ENCODE measurements at places on chromosomes 13 and 19.

DNA sequence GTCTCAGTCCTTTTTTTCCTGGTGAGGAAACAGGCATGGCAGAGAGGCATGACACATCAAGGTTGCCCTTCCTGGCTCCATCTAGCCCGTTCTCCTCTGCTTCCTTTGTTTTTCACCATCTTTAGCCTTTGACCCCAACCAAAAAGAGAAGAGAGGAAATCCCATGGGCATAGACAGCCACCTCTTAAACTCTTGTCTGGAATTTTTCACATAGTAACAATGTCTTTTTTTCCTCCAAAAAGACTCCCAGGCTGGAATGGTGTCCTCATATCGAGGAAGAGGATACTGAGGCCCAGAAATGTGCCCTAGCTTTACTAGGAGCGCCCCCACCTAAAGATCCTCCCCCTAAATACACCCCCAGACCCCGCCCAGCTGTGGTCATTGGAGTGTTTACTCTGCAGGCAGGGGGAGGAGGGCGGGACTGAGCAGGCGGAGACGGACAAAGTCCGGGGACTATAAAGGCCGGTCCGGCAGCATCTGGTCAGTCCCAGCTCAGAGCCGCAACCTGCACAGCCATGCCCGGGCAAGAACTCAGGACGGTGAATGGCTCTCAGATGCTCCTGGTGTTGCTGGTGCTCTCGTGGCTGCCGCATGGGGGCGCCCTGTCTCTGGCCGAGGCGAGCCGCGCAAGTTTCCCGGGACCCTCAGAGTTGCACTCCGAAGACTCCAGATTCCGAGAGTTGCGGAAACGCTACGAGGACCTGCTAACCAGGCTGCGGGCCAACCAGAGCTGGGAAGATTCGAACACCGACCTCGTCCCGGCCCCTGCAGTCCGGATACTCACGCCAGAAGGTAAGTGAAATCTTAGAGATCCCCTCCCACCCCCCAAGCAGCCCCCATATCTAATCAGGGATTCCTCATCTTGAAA, at the start of gene GDF15:
Gene GDF15, plus strand, starts transcription at position 484 of the 868 bp plus-strand sequence. Its CDS starts 32 bp downstream, at position 516.
- peak; percentile 40 for DNase-seq

- no peak for DNase-seq
Observed at GRCh38 chr19:54189145-54189734, at the start of gene MBOAT7. TSS of gene MBOAT7 (minus strand) at chr19:54189580. CDS start at chr19:54188508, 1,072 bp downstream.

- DNase-seq = no peak
Observed at GRCh38 chr13:50071379-50071778, 56.1 kb downstream of the KCNRG start.

- no peak for DNase-seq
Observed at GRCh38 chr13:70034286-70034685, 73.3 kb upstream of the ATXN8OS start.

GRCh38 chr19:28633319-28634018, 579.5 kb downstream of the UQCRFS1 start:
- peak; percentile 47 for DNase-seq

- DNase-seq = no peak
Observed at GRCh38 chr19:20318616-20319015, 151.6 kb downstream of the ZNF486 start.

DNA sequence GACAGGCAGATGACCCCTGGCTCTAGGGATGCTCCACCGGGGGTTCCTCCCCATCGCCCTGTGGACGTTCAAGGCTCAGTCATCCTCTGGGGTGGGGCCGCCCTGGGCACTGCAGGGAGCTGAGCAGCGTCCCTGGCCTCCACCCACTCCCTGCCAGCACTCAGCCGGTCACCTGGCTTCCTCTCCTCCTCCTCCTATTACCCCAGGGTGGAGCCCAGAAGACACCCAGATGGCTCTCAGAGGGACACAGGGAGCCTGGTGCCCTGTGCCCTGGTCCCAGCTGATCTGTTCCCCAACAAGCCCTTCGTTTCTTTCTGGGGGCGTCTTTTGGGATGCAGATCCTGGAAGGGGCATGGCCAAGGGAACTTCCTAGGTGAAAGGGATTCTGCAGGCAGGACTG, 3.7 kb upstream of the MKNK2 start:
- no peak for DNase-seq

DNA sequence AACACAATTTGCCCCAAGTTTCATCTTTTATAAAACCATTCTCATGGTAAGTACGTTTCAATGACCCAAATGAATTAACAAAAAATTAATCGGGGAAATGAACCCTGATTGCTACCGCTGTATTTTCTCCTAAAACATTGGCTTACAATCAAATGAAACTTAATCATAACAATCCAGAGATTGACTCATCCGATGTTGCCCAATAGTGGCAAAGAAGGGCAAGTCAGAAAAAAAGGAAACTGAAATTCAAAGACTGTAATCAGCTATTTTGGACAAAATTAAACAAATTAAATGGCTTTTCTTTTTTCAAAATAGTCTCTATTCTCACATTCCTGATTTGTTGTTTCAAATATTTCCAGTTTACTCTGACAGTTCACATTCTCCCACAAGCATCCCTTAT, 3.9 kb upstream of the ACOD1 start:
- DNase-seq = no peak

- DNase-seq = no peak
Observed at GRCh38 chr13:114226088-114226487, 8.6 kb upstream of the CDC16 start.

DNA sequence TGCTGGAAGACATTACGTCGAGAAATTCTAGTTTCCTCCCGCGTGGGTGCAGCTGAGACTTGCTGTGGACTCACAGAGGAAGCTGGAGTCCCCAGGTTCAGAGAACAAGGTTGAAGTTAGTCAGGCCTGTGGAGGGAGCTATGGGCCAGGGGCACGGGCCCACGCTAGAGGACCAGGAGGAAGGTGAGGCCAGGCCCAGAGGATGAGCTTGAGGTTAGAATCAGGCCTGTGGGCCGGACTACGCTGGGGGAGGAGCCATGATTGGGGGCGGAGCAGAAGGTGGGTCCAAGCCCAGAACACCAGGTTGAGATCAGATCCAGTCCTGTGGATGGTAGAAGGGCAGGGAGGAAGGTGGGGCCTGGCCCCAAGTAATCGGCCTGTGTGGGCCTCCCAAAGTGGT, 32.6 kb downstream of the ZNF846 start:
- no peak for DNase-seq

DNA sequence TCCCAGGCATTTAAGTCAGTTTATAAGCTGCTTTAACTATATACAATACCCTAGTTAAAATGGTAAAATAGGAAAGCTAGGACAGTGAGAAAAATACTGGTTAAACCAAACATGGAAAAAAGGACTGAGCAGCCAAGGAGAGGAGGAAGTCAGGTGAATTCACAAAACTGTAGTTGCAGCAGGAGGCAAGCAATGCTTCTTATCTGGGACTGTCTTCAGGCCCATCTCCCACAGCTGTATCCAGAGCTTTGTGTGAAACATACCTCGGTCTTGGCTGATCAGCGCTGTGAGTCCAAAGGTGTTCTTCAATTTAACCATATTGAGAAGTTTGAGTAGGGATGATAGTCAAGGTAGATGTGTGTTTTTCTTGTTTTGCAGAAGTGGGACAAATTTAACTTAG, 15.7 kb upstream of the SUPT20H start:
- DNase-seq = no peak

DNA sequence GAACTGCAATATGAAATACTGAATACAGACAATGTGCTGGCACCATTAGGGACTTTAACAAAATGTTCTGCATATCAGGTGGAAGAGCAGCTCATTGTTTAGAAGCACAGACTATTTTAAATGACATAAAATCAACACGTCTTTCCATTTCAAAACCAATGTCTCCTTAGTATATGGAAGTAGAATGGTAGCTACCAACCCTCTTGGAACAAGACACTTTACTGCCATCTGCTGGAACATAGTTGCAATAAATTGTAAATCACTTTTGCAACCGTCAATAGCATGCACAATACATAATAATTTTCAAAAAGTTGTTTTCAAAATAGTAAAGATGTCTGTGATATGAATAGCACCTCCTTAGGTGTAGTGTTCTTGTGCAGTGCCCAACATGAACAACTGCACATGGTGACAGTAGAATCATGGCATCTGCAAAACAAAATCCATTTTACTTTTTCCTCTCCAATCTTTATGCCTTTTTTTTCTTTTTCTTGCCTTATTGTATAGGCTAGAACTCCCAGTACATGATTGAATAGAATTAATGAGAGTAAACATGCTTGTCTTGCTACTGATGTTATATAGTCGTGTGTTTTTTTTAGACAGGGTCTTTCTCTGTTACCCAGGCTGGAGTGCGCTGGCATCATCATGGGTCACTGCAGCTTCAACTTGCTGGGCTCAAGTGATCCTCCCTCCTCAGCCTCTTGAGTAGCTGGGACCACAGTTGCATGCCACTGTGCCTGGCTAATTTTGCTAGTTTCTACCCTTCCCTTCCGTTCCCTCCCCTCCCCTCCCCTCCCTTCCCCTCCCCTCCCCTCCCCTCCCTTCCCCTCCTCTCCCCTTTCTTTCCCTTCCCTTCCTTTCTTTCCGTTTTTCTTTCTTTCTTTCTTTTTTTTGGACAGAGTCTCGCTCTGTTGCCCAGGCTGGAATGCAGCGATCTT, 7.8 kb upstream of the LYPD5 start:
- DNase-seq = peak; percentile 40

- DNase-seq = no peak
Observed at GRCh38 chr13:110214637-110215036, 92.3 kb downstream of the COL4A1 start.

GRCh38 chr13:98769736-98770135, 17.3 kb upstream of the SLC15A1 start:
- DNase-seq = no peak
